ENCODE measurements at places on chromosomes 13 and 19.

GRCh38 chr19:41427647-41428480 is 690 bp upstream of the B3GNT8 start:
- no peak for DNase-seq

DNA sequence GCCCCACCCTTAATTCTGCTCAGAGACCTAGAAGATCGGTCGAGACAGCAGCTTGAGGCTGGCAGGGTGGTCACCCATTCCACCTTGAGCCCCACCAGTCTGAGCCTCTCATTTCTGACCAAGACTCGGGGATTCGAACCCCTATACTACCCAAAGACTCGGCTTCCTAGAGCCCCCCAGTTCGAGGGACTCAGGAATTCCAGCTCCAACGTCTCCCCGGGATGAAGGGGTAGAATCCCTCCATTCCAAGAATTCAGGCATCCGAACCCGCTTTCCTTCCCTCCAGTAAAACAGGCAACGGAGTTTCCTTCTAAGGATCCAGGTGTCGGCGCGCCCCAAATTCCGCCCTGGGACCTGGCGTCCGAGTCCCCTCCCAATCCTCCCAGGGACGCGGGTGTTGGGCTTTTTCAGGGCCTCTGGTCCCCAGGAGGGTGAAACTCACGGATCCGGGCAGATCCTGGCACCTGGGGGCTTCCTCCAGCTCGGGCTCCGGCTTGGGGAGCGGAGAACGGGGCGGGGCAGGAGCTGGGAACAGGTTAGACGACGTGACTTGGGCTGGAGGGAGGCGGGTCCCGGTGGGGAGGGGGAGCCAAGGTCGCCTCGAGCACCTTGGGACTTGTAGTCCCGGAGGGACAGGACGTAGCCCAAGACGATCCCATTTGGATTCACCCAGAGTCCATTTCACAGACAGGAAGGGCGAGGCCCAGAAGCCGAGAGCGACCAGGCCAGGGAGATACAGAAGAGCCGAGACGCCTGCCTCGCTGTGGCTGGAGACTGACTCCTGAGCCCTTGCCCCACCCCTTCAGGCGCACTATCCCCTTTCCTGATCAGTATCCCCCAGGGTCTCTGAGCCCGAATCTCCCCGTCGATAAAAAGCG is at the start of gene PPP1R13L:
Gene PPP1R13L, minus strand, starts transcription at position 513 of the 878 bp plus-strand sequence. CDS start 6,751 bp downstream, outside the sequence.
- no peak for DNase-seq

- no peak for DNase-seq
Observed at GRCh38 chr19:16371540-16371986, 46.9 kb downstream of the KLF2 start.

DNA sequence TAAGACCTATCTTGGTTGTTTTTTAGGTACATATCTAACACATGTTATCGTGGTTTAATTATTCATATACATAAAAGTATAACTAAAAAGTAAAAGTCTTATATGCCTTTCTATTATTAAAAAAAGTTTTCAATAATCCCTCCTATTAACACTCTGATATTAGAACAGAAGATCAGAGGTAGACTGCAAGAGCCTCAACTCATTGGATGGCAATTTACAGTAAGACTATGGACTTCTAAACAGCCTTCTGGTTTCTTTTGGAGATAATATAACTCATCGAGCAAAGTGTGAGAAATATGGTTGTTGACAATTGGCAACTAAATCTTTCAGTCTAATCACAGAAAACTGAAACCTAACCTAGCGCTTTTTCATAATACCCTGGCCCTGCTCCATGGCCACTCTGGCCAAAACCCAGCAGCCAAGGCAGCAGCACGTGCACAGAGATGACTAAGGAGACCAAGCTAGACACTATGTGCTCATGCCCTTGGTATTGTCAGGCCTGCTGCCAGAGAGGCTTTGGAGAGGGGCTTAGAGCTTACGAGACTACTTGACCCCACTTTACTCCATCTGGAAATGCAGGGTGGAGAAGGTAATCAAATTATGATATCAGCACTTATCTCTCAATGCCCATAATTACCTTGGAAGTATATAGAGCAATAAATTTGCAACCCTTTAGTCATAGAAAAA is 40.6 kb upstream of the EEF1AKMT1 start:
- DNase-seq, result no peak

GRCh38 chr13:99297331-99297730 is 9.9 kb downstream of the GPR183 start:
- DNase-seq, result no peak

GRCh38 chr19:18412610-18413239 is 6.5 kb upstream of the SSBP4 start:
- no peak for DNase-seq

- no peak for DNase-seq
Observed at GRCh38 chr13:23644527-23645138, 74.4 kb downstream of the TNFRSF19 start.

- DNase-seq, result no peak
Observed at GRCh38 chr13:106484537-106485193, 50.8 kb downstream of the EFNB2 start.

- DNase-seq, result no peak
Observed at GRCh38 chr13:112105892-112106291, 38.9 kb downstream of the SOX1 start.

- DNase-seq, result no peak
Observed at GRCh38 chr19:56885173-56885985, 44.9 kb upstream of the PEG3 start.

GRCh38 chr19:18441804-18442788 is 4.2 kb upstream of the ISYNA1 start:
- no peak for DNase-seq

DNA sequence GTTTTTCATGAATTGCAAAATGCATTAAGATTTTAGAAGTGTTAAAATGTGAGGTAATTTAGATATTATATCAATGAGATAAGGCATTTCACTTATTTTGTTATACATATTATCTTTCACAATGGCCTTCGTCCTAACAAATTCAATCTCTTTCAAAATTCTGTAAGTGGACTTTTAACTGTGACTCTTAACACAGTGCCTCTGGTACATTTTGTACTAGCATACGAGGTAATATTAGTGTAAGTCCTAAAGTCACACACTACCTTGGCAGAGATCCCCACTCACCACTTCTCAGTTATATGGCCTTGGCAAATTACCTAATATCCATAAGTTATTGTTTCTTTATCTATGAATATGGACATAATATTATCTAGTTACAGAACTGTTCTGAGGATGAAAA is 101.3 kb upstream of the SLITRK6 start:
- no peak for DNase-seq

GRCh38 chr13:36965767-36966166 is 33.4 kb downstream of the ALG5 start:
- DNase-seq, result no peak

- no peak for DNase-seq
Observed at GRCh38 chr13:65287405-65287804, 1942.7 kb downstream of the PCDH9 start.

- DNase-seq, result no peak
Observed at GRCh38 chr19:45981350-45981749, 7.7 kb upstream of the NOVA2 start.

DNA sequence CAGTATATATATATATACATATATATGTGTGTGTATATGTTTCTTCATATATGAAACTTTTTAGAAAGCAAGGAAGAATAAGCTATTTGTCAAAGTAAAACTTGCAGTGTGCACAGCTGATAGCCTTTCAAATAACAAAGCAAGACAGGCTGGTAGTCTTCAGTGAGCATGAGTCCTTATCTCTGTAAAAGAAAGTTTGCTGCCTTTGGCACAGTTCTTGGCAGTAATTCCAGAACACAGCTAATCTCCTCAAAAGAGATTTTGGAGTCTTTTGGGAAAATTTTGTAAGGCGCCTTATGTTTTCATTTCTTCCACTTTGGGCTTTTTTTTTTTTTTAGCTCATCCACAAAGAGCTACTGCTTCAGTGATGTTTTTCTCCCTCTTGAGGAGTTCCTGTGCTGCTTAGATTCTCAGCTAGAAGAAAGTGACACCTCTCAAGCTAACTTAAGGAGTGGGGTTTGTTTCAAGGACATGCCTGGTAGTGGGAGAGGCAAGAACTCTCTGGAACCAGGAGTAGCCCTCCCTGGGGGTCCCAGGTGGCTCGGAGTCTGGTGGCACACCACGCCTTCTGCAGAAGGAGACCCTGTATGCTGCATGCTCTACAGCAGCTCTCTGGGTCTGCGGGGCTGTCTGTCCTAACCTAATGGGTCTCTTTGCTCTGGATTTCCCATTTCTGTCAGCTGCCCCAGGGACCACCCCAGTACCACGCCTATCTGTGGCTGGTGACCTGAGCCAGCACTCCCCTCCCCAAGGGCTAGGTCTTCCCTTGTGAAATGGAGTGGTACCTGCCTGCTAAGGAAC is 58.8 kb downstream of the TNFRSF19 start:
- DNase-seq, result no peak

DNA sequence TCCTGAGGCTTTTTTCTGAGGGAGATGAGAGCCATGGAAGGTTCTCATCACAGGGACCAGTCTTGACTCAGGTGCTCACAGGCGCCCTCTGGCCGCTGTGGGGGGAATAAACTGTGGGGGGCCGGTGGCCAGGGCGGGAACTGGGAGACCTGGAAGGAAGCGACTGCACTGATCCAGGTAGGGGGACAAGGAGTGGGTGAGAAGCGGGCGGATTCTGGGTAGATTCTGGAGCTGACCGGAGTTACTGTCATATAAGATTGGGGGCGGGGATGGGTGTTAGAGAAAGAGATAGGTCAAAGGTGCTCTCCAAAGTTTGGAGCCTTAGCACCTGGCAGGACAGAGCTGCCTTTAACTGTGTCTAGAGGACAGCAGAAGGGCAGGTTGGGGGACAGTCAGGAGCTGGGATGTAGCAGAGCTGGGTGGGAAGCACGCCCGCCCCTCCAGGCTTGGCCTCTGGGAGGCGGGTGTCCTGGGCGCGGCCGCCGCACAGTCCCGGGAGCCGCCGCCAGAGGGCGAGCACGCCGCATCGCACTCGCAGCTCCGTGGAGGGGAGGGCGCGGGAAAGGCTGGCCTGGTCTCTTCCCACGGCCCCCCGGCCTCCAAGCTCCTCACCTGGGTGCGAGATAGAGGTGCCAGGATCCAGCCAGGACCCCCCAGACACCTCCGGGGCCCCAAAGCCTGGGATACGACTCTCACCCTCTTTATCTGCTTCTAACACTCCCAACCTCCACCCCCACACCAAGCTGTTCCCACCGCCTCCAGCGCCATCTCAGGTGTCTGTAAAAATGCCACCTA is 4.2 kb upstream of the DAND5 start:
- peak; percentile 60 for DNase-seq

Data from renal cortex interstitium (tissue), 15 donors.